ENCODE measurements at places on chromosomes 12 and 14.

DNA sequence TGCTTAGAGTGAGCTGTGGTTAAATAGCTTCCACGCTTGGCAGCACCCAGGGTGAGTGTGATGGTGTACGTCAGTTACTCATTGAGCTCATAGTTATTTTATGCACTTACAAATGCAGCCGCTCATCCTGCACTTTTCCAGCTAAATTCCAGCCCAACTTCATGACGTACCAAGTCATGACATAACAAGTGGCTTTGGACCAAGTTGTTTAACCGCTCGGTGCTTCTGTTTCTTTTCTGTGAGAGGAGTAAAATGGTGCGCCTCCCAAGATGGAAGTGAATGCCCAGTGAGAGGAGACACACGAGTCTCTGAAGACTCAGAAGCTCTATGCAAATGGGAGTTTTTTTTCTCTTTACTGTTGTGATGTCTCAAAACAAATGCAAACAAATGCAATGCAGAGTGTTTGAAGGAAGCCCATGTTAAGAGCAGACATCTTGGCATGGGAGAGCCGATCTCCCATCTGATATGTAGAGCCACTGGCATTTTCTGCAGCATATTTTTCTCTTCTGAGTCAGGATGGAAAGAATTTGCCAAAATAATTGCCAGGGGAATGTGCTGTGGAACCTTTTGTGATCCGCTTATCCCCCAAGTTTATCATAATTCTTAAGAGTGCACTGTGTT lies 72.2 kb downstream of the FBXW8 start:
- DNase-seq: no peak

GRCh38 chr12:57200497-57200896 lies 16.1 kb upstream of the NXPH4 start:
- DNase-seq: no peak

- DNase-seq: no peak
These were observed 3.6 kb downstream of the ITGA7 start for GRCh38 chr12:55703901-55704761.

GRCh38 chr12:15526033-15526432 lies 203.7 kb downstream of the PTPRO start:
- no peak for DNase-seq

- DNase-seq: no peak
These were observed 349.6 kb downstream of the CCDC91 start for GRCh38 chr12:28539691-28540323.

DNA sequence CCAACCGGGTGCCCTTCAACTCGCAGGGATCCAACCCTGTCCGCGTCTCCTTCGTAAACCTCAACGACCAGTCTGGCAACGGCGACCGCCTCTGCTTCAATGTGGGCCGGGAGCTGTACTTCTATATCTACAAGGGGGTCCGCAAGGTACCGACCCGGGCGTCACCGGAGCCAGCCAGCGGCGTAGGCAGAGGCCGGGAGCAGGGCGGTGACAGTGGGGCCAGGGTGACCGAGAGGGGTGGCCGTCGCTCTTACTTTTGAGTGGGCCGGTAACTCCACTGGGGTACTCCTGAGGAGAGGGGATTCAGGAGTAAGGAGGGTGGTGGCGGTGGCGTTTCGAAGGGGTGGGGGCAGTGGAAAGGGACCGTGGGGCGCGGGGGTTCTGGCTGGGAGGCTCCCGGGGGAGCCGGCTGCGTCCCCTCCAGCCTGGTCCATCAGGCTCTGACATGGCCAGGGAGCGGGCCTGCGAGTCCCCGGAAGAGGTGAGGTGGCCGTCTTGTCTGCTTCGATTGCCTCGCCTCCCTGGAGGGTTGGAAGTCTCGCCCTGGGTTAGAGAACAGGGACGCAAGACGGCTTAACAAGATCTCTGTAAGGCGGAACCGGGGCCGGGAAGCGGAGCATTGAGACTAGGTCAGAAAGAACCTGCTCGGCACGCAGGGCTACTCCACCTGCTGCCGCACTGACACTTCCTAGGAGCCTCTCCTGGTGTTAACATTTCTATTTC lies 491 bp downstream of the WDR20 start:
- DNase-seq: peak; percentile 14

DNA sequence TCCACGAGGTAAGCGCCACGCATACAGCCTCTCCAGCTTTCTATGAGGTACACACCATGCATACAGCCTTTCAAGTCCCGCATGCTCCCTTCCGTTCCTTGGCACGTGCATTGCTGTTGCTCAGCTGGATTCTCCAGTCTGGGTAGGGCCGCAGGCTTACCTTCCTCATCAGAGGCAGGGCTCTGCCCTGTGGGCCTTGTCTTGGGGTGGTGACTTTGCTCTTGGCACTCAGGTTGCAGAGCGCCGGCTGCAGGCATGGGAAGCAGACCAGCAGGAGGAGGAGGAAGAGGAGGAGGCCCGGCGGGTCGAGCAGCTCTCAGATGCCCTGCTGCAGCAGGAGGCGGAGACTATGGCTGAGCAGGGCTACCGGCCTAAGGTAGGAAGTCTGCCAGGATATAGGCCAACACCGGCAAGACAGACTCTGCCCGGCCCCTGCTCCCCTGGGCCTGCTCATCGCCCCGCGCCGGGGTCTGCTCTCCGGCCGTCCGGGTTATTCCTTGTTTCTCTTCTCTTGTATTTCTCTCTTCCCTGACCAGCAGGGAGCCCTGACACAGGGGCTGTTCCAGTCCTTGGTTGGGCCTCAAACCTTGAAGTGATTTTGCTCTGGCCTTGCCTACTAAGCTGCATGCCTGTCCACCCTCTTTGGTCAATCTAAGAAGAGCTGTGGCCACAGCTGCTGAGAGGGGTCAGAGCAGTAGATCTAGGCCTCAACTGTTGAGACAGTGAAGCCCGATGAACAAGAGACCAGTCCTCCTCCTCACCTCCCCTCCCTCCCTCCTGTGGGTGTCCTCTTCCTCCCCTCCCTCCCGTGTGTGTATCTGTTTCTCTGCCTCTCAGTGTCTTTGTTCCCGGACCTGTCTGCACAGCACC lies 15.3 kb downstream of the TCHP start:
- DNase-seq: no peak

GRCh38 chr14:87000081-87000480 lies 992.9 kb downstream of the GALC start:
- no peak for DNase-seq

DNA sequence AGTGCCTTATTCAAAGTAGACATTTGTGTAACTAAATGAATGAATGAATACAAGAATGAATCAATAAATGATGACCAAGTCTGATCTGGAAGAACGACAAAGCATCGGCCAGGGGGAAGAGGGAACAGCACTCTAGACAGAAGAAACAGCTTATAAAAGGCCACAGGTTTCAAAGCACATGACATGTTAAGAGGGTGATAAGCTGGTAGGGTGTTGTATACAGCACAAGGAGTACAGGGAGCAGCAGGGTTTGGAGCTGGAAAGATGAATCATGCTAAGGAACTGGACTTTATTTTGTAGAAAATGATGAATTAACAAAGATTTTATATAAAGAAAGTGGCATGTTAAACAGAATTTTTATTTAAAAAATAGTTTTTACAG lies 302.5 kb downstream of the NUAK1 start:
- no peak for DNase-seq

DNA sequence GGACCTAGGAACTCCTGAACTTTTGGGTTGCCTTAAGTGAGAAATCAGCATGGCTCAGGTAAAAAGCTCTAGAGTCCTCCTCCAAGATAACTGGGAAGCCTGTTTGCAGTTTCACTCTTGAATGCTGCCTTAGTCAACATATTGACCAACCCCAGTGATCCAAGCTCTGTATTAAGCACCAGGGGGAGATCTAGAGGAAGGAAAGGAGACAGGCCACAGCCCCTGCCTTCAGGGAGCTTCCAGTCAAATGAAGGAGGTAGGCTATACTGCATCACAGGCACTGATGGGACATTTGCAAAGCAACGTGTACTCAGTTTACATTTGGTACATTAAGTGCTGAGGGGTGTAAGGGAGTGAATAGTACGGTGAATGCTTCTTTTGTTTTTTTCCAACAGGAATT lies 1.2 kb upstream of the CSAD start:
- no peak for DNase-seq

DNA sequence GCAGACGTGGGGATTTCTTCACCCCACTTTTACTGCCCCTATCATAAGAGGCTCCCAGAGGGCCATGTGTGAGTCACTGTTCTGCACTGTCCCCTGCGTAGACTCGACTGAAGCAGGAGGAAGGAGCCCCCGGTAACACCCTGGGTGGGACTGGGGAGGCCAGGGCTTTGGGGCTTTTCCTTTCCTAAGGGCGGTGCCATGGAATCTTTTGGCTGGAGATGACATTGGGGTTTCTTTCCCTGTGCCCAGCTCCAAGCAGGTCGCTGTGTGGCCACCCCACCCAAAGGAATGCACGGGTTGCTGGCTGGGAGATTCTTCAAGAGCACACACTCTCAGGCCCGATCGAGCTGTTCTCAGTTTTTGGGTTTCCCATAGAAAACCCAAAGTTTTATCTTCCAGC lies 62.3 kb upstream of the RIN3 start:
- no peak for DNase-seq

DNA sequence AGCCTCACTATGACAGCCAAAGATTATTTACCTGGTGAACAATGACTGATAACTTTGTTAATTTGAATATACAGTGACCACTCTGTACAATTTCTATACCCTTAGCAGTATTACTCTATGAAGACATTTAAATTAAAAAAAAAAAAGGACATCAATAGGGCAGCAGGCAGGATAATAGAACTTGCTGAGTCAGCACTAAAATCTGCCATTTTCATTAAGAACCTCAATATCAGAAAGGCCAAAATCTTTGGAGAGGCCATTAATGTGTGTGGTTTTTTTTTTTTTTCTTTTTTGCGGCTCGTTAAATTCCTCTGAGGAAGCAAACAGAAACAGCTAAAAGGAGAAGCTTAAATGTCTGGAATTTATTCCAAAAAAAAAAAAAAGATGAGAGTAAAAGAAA lies 73.7 kb downstream of the FOXN3 start:
- DNase-seq: no peak

DNA sequence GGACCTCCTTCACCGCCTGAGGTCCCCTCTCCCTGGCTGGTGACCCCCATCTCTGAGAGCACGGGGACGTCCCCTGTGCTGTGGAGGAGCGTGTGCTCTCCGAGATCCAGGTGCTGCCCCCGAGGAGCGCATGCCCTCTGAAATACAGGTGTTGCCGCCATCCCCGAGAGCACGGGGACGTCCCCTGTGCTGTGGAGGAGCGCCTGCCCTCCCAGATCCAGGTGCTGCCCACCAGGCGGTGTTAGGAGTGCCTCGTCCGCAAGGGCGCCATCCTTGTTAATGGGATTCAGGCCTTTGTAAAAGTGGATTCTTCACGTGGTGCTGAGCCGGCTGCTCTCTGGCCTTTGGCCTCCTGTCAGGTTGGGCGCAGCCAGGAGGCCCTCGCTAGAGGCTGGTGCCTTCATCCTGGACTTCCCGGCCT lies 10.1 kb downstream of the NOC4L start:
- DNase-seq: no peak

DNA sequence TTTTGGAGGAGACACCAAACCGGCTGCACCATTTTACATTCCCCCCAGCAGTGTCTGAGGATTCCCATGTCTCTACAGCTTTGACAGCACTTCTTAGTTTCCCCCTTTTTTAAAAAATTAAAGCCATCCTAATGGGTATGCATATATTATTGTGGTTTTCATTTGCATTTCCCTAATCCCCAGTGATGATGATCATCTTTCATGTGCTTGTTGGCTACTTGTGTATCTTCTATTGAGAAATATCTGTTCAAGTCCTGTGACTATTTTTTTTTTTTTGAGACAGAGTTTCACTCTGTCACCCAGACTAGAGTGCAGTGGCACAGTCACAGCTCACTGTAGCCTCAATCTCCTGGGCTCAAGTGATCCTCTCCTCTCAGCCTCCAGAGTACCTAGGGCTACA lies 23.2 kb upstream of the ASPG start:
- no peak for DNase-seq

DNA sequence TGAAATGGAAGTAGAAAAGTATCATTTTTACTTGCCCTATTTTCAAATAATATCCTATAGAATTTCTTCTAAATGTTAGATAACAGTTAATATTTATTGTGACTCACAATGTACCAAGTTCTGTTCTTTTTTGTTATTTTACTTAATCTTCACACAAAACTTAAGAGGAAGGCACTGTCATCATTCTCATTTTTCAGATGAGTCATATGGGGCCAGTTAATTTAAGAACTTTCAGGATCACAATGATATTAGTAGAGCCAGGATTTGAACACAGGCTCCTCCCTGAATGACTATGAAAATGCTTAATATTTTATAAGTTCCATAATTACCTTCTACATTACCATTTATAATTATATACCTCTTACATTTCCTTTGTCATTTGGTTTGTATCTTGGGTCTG lies 10.4 kb upstream of the TMEM260 start:
- no peak for DNase-seq

- no peak for DNase-seq
These were observed 112.5 kb downstream of the ALX1 start for GRCh38 chr12:85392508-85392907.

- DNase-seq: no peak
These were observed 234.4 kb upstream of the CLEC14A start for GRCh38 chr14:38490273-38490672.

- no peak for DNase-seq
These were observed 16.3 kb downstream of the YAF2 start for GRCh38 chr12:42221726-42222125.

DNA sequence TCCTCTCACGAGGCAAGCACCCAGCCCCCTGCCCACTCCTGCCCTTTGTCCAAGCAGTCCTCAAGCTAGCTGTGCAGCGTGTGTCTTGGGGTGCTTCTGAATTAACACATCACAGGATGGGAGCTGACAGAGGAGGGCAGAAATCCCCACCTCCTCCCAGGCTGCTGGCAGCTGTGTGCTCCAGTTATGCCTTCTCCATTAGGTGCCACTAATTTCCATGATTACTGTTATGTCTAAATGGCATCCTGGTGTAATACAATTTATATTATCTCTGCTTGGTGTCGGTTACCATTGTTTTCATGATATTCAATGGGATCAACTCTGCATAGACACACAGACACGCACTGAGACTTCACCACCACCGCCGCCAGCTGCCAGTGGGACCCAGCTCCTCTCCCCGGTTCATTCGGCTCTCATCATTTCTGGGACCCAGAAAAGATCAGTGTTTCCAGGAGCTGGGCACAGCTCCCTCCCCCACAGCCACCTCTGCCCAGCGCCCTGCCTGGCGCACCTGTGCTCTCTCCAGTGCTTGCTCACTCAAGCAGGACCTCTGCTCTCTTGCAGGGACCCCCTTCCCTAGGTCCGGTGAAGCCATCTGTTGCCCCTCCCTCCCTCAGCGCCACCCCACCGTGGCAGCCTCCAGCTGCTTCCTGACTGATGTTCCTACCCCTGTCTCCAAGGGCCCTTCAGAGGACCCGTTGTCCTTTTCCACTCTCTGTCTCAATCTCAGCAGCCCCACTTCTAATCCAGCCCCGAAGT lies 167.5 kb upstream of the FKBP4 start:
- no peak for DNase-seq

DNA sequence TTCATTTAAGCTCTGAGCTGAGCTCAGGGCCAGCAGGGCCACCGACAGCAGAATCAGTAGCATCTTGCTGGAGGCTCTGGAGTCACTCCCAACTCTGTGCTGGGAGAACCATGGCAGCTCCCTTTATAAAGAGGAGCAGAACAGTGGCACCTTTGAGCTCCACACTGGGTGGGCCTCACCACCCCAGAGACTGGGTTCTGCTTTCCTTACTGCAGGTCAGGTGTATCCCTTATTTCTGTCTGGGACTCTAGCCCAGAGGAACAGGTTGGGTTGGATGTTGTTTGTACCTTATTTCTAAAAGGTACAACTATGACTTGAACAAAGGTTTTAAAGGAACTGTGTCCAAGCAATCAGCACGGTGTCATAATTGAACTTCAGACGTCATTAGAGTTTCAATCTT lies at the start of gene PRB3:
Gene PRB3 (minus strand): TSS at position 101 of the 400 bp plus-strand sequence. CDS start 38 bp downstream, at position 63.
- no peak for DNase-seq

GRCh38 chr12:127811988-127812387 lies 455.0 kb upstream of the TMEM132C start:
- DNase-seq: no peak

- DNase-seq: no peak
These were observed 35.8 kb upstream of the DICER1 start for GRCh38 chr14:95193081-95193480.
